HFFc6 (cell line): ENCODE measurements at places on chromosomes 4 and X. TPM values are rescaled to one million over a fixed set of nuclear protein-coding genes. Genes with fewer than 3 reads are reported as not detected.
A peak's percentile ranks its signal among the peaks of the same experiment; 100 is the strongest.

GRCh38 chr4:16669036-16669435 is 229.4 kb downstream of the LDB2 start:
- no peak for DNase-seq

- DNase-seq: no peak
These were observed 854.4 kb upstream of the AGA start for GRCh38 chr4:178296669-178297068.

- DNase-seq: no peak
These were observed 572.8 kb upstream of the FRG1 start for GRCh38 chr4:189367832-189368231.

DNA sequence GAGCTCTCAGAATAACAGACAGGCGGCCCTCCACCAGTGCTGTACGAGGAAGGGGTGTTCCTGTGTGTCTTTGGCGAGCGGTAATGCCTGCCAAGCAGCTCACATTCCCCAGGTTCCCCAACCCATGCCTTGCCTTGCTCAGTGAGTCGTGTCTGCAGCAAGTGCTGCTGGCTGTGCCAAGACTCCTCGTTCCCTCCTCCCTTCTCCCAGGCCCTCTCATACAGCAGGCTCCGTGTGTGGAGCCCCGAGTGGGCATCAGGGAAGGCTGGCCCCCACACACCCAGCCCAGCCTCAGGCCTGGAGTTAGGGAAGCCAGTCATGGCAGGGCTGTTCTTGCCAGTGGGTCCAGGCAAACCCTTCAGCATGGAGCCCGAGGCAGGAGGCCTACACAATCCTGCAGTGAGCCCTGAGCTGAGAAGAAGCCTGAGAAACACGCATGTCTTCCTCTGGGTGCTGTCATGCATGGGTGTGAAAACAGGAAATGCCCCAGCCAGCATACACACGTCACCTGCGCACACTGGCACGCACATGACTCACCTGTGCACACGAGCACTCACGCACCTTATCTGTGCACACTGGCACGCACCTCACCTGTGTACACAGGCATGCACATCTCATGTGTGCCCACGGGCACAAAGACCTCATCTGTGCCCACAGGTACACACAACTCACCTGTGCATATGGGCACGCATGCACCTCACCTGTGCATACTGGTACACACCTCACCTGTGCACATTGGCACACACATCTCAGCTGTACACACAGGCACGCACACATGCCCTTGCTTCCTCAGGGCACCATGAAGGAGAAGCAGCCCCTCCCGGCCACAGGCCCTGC is 238.7 kb downstream of the DHRSX start:
- DNase-seq: no peak

DNA sequence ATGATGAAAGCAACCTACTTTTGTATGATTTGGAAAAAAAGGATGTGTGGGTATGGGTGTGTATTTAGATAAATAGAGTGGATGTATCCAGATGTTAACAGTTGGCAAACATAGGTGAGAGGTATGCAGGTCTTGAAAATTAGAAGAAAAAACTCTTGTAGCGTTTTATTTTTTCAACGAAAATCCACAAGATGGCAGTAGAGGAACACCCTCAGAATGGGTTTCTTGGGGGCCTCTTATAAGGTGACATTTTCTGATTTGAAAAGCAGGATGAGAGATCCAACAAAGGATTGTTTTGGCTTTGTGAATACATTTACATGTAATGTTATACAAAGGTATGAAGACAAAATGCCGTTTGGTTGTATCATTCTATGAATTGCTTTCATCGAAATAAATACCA is 68.3 kb downstream of the FMR1NB start:
- no peak for DNase-seq

GRCh38 chrX:81301877-81302276 is 100.0 kb downstream of the SH3BGRL start:
- no peak for DNase-seq

GRCh38 chr4:186643501-186644310 is 80.0 kb downstream of the FAT1 start:
- DNase-seq: peak; percentile 66

DNA sequence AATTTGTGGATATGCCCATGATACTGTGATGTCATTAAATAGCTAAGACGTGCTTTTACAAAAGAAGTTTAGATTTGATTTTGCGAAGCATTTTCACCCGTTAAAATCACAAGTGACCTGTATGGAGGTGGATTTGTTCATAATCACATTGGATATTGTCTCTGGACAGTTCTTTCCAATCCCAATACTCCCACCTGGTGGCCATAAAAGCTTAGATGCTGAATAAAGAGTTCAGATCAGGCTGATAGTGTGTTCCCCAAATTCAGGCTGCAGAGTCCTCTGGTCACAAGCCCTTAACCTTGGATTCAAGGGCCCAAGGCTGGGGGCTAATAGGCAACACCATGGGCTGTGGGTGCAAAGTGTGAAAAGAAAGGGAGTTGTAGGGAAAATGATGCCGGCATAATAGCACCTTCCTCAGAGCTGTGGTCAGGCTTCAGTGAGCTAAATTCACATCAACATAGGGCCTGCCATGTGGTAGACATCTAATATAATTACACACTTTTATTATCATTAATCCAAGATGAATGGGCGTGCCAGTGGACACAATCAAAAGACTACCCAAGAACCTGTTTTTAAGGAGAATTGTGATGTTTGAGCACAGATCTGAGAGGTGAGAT is 28.1 kb downstream of the SMIM43 start:
- DNase-seq: peak; percentile 67

Gene ZAR1
- not detected in 2 replicates for total RNA-seq

Gene GALNTL6
- total RNA-seq: not detected in 2 replicates

DNA sequence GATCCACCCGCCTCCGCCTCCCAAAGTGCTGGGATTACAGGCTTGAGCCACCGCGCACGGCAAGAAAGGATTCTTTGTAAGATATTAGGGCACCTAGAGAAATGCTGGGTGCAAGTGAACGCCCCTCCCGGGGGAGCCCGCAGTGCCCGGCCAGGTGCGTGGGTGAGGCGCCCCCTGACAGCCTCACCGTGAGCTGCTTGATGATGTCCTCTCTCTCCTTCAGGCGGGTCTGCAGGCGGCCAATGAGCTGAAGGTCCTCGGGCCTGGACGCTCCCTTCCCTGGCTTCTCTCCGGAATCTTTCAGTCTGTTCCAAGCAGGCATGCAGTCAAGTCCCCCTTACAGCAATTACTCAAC is 21.9 kb downstream of the MED28 start:
- DNase-seq: no peak

GRCh38 chr4:128354205-128354821 is 66.7 kb upstream of the PGRMC2 start:
- peak; percentile 90 for DNase-seq

DNA sequence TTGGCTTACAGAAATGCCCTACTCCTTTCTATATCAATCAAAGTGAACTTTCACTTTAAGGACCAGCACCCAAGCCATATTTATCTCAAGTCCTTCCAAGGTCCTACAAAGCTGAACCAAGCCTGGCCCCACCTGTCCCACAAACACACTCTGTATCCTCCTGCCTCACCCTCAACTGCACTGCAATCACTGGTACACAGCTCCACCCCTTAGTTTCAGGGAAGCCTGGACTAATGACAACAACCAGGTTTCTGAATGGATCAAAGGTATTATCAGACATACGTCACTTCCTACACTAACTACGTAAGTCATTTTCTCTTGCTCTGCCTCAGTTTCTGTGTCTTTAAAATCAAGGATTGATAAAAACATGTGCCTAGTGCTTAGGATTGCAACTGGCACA is 205.6 kb upstream of the HS3ST1 start:
- DNase-seq: no peak

DNA sequence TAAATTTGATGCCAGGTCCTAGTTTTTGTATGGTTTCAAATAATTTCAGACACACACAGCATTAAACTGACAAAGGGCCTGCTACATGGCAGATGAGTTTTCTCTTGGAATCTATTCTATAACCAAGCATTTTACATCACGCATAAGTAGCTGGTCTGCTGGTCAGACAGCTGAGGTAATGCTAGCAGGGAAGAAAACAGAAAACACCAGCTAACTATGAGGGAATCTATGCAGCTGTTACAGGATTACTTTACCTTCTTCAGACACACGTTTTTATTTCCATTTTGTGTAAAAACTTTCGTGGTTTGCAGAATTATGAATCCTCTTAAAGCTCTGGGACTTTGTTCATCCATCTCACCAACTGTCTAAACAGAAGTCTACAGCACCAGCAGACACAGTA is 42.0 kb downstream of the MFAP3L start:
- no peak for DNase-seq

Gene AMBN
- not detected in 3 replicates for total RNA-seq

- no peak for DNase-seq
These were observed 107.0 kb upstream of the STIM2 start for GRCh38 chr4:26753617-26754016.

DNA sequence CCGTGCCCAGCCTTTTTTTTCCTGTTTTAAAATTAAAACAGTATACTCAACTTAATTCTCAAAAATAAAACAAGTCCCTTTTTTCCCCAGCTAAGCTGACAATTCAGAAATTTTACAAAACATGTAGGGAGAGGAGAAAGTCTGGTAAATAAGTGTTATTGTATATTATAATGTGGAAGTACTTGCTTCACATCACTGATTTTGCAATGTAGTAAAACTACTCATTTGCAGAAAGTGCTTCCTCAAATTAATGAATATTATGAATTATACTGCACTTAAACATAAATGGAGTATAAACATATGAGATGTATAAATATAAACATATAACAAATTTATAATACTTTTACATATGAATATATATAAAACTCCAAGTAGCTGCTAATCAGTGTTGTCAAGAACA is 11.6 kb upstream of the H2AZ1 start:
- no peak for DNase-seq

GRCh38 chr4:89312066-89312465 is 4.5 kb upstream of the GPRIN3 start:
- no peak for DNase-seq

Gene NAT8L
- total RNA-seq: 0.11 and 0.18 TPM in 2 replicates

GRCh38 chrX:86455495-86455894 is 307.2 kb downstream of the DACH2 start:
- DNase-seq: no peak

DNA sequence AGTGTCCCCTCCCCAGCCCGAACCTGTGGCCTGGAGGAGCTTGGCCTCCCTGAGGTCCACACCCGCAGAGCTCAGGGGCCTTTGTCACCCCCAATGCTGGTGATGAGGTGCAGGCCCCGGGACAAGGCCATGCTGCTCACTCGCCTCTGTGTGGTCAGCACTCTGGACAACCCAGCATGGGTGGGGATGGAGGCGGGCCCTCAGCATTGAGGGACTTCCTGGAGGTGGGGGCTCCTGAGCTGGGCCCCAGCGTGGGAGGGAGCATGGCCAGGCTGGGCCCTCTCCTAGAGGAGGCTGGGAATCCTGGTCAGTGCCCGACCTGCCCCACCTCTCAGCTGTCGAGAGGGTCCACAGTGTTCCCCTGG is 30.6 kb downstream of the TACC3 start:
- DNase-seq: no peak

- peak; percentile 40 for DNase-seq
These were observed 22.8 kb upstream of the CENPVL3 start for GRCh38 chrX:51641421-51642021.

GRCh38 chrX:47218920-47219815 is 687 bp downstream of the CDK16 start:
- DNase-seq: no peak

Gene PDCL2
- not detected in 3 replicates for total RNA-seq

- peak; percentile 19 for DNase-seq
These were observed 123.8 kb downstream of the LUZP4 start for GRCh38 chrX:115413246-115413878.

GRCh38 chr4:173273941-173274340 is 60.2 kb downstream of the HMGB2 start:
- no peak for DNase-seq

DNA sequence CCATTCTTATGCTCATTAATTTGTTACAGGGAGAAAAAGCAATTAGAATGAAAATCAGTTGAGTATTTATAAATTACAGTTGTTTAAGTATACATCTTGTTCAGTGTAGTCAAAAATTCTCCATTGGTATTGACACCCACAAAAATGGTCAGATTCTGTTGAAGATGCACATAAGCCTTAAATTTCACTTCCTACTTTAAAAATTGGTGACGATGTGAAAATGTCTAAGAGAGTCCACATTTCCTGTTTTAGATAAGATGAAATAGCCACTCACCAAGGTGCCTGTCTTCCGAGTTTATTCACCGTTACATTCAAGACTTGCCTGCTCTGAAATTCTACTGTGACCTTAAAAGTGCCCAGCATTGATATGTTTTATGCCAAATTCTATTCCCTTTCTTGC is 93.6 kb downstream of the GPR143 start:
- no peak for DNase-seq

DNA sequence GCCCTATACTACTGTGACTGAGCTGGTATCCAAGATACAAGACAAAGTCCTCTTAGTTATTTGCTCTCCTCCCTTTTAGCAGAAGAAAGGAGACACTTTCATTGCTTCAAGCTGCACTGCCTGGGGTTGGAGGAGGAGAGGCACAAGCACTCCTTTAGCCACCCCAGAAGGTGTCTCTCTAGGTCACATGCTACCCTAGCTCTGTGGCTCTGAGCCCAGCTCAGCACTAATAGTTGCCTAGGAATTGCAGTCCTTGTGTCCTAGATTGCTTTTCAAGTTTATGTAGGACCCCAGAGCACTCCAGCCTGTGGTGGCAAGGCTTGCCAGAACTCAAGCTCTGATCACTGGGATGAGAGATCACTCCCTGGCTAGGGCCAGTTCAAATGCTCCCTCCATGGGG is 24.4 kb upstream of the LHFPL1 start:
- no peak for DNase-seq

DNA sequence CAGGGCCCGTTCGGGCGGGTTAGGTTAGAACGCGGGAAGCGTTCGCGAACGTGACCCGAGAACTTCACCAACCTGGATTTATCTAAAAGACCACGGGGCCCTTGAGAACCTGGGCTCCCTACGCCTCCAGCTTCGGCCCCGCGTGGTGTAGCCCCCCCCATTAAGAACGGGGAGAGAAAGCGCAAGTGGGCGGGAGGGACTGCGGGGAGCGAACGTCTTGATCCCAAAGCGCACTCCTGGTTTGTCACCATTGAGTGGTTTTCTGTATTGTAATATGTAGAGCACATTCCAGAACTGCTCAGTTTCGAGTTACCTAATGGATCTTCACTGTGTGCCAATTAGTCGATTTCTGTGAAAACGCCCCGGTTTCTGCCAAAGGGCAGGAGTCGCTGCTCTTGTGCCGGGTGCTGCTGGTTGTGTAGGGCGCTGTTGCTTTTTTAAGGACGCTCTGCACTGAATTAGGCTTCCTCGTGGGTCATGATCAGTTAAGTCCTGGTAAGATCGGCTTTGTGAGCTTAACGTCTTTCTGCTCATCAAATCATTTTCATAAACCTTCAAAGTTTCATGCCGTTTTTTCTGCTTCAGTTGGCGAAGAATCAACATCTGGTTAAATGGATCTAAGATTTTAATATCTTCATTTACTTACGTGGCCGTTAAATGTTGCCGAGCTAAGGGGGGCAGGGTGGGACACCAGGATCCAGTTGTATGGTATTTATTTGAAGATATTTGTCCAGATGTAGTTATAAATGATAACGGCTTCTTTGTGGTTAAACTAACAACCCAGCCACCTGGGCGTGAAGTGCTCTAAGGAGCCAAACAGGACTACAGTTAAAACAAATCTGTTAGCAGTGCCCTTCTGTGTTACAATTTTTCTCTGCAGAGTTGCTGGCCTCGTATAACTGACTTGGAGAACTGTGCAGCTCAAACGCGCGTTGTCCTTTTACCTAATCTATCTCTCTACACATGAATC is 809 bp downstream of the MND1 start:
- DNase-seq: peak; percentile 52

Gene PROM1
- total RNA-seq: not detected in 3 replicates
